ENCODE measurements at places on chromosomes 4 and X. TPM values are rescaled to one million over a fixed set of nuclear protein-coding genes. Genes with fewer than 3 reads are reported as not detected.

Gene CENPI
- 30.2 TPM for total RNA-seq

Gene CFP
- total RNA-seq: 0.85 TPM

Gene ABCG2
- total RNA-seq: 96.0 TPM

Gene ATP5ME
- total RNA-seq: 95.5 TPM

Gene PCYT1B
- under 0.01 TPM for total RNA-seq

Gene COL25A1
- total RNA-seq: 0.14 TPM

Gene ERCC6L
- total RNA-seq: 2.4 TPM
